DMS 273 treated with DMSO at 0.1 percent for 48 hours (cell line): ENCODE measurements at places on chromosomes 11 and 22.
A peak's percentile ranks its signal among the peaks of the same experiment; 100 is the strongest.

DNA sequence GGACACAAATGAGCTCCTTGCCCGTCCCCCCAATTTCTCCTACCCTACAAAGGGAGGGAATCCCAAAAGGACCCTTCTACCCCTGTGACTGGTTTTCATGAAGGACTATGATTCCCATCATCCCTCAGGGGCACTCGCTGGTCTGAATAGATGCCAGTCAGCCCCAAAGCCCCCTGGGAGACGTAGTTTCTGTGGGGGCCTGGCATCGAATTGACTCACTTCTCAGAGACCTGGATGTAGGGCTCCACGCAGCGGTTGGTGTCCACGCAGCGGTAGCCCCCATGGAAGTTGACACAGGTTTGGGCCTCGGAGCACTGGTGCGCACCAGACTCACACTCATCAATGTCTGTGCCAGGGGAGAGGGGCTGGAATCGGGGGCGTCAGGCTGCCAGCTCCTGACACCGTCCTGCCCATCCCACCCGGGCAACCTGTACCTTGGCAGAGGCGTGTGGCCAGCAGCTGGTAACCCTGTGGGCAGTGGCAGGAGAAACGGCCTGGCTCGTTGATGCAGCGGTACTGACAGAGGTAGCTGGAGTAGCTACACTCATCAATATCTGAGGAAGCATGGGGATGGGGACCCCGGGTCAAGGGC lies 4.4 kb downstream of the EFEMP2 start:
- DNase-seq, result no peak

- DNase-seq, result no peak
Measured at GRCh38 chr11:18203723-18204122, 31.1 kb downstream of the MRGPRX4 start.

DNA sequence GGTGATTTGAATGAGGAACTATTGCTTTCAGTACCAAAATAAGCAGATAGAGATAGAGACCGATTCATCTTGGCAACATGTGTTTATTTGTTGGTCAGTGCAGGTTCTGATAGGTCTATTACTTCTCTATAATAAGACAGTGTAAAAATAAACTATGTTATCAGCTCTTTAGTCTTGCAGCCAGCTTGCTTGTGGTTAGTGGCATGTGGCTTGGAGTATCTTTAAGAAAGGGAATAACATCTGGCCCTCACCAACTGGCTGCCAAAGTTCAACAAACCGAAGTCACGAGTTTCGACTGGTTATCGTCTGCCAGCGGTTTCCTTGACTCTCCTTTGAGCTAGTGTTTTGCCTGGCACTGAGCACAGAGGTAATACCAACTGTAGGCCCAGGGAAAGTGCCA lies 71.8 kb downstream of the CTTN start:
- peak; percentile 91 for DNase-seq

DNA sequence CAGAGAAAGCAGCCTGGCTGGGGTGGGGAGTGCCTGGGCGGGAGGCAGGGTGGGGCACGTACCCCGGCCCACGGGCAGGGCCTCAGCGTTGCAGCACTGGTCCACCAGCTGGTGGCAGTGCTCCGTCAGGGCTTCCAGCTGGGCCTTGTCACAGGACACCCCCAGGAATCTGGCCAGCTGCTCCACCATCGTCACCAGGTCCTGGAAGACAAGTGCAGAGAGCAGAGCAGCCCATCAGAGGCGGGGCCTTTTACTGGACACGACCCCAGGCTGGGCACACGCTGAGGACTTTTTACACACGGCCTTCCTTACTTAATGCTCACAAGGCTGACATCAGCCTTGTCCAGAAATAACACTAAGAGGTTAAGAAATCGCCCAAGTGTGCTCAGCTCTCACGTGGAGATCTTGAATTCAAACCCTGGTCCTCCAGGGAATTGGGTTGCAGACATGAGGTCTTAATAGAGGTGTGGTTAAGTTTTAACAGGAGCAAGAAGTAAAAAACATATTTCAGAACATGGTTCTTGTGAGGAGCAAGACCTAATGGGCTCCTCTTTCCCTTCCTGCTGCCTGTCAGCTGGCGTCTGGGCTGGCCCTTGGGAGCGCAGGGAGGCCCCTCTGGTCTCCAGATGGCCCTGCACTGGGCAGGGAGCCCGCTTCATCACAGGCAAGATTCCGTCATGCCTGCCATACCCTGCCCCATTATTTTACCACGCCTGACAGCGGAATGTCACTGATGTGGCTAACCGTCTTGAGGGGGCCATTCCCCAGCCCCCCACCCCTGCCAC lies 17.1 kb upstream of the EFCAB6 start:
- DNase-seq, result peak; percentile 17

GRCh38 chr11:12835286-12835685 lies 161.1 kb downstream of the TEAD1 start:
- no peak for DNase-seq

DNA sequence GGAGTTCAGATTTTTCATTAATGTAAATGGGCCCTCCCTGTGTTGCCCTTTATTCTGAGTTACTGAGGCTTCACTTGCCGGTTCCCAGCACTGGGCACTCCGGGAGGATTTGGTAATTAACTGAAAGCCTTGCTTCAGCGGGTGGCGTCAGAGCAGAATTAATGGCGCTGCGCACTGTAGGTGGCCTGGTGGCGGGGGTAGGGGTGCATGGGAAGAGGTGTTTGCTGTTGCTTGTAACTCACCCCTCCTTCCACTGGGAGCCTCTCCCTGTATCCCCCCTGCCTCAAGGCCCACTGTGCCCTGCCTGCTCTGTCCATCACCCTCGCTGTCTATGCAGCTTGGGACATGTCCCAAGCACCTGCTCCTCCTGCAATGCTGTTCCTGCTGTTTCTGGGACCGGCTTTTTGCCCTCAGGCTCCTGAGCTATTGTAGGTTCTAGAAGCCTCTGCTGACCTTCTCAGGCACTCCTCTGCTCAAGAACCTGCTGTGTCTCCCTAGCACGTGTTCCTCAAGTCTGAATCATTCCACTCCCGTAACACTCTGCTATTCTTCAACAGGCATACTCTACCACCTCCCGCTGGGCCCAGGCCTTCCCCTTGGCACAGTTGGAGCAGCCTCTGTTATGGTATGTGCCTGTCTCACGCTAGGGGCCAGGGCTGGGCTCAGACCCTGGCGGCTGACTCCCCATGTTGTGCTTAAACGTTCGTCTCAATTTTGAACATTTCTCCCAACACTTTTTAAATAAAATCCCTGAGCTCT lies 24.4 kb downstream of the ARHGAP8 start:
- DNase-seq, result no peak

DNA sequence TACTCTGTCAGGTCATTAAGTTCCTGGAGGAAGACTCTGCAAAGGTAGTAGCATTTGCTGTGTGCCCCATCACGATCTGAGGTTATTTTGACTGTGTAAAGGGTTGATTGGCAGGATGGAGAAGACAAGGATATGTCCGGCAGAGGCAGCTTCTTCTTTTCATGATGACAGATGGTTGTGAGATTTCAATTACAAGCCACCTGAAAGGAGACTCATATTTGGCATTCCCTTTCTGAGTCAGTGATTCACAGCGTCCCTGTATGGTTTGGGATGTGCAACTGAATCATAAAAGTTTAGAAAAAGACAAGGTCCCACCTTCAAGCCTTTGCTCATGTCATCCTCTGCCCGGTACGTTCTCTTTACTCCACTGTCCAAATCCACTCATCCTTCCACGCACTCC lies 113.4 kb downstream of the MTNR1B start:
- no peak for DNase-seq

GRCh38 chr11:58625086-58625485 lies 2.6 kb downstream of the CNTF start:
- no peak for DNase-seq

- DNase-seq, result no peak
Measured at GRCh38 chr11:7569044-7569443, 55.2 kb downstream of the PPFIBP2 start.

DNA sequence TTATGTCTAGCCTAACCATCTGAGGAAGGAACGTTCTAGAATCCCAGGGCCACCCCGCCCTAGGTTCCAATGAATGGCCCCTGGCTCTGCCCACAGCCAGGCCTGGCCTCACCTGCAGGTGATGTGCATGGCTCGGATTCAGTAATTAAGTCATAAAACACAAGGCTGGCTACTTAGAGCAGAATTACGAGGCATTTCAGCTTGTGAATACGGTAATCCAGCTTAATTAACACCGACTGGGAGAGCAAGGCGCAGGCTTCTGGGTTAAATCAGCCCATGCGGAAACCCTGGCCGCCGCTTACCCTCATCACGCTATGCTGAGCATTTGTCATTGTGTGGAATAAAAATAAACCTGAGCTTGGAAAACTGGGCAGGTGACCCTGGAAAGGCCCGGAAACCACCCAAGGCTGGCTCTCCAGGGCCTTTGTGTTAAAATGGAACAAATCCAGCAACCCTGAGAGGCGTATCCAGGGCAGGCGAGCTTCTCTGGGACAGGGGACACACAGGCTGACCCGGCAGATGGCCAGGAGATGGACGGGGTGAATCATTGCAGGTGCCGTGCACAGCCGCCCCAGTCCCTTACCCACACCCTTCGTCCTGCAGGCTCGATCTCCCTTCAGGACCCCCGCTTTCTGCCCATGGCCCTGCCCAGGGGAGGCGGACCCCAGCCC lies 220.2 kb downstream of the CTTN start:
- no peak for DNase-seq

DNA sequence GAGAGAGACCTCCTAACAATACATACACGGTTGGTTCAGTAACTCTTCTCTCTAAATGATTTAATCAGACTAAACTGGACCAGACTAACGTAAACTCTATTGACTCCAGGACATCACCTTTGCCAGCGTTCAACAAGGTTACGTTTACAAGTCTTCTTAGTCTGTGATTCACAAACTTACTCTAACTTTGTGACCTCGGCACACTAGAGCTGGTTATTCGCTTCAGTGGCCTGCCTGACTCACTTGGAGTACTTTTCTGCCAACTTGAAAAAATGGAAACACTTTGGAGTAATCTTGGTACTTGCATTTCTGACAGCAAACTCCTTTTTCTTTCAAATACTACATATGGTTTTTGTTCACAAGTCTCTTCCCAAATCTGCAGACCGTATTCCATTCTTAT lies 26.2 kb downstream of the MTMR2 start:
- no peak for DNase-seq

DNA sequence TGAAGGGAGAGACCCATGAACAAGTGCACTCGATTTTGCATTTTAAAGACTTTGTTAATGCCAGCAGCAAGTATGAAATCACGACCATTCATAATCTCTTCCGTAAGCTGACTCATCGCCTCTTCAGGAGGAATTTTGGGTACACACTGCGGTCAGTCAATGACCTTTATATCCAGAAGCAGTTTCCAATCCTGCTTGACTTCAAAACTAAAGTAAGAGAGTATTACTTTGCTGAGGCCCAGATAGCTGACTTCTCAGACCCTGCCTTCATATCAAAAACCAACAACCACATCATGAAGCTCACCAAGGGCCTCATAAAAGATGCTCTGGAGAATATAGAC lies 5.9 kb downstream of the SERPIND1 start:
- DNase-seq, result no peak

- DNase-seq, result no peak
Measured at GRCh38 chr22:37267135-37267587, 15.1 kb upstream of the CYTH4 start.

DNA sequence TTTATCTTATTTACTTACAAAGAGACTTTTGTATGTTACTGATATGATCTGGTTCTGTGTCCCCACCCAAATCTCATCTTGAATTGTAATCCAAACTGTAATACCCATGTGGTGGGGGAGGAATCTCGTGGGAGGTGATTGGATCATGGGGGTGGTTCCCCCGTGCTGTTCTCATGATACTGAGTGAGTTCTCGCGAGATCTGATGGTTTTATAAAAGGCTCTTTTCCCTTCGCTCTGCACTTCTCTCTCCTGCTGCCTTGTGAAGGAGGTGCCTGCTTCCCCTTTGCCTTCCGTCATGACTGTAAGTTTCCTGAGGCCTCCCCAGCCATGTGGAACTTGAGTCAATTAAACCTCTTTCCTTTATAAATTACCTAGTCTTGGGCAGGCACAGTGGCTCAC lies 42.4 kb upstream of the WNT7B start:
- no peak for DNase-seq

GRCh38 chr22:23834793-23835483 lies 3.9 kb downstream of the DERL3 start:
- DNase-seq, result no peak

DNA sequence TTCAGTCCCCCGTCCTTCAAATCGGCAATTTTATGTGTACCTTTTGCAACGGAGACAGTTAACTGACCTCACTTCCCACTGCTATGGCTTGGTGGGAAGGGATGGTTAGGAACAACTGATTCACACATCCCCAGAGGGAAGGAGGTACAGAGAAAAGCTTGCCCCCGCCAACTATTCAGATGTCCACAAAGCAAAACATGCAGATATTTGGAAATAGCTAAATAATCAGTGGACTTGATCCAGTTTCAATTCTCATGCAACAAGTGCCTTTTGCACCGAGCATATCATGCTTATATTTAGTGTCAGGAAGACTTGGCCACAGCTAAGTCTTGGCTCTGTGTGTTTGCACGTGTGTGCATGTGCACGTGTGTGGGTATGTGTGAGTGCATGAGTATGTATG lies 144.6 kb downstream of the SNX19 start:
- DNase-seq, result no peak

GRCh38 chr11:45662665-45663485 lies 2.5 kb downstream of the CHST1 start:
- no peak for DNase-seq

- DNase-seq, result no peak
Measured at GRCh38 chr11:122634501-122634900, 21.0 kb upstream of the UBASH3B start.

DNA sequence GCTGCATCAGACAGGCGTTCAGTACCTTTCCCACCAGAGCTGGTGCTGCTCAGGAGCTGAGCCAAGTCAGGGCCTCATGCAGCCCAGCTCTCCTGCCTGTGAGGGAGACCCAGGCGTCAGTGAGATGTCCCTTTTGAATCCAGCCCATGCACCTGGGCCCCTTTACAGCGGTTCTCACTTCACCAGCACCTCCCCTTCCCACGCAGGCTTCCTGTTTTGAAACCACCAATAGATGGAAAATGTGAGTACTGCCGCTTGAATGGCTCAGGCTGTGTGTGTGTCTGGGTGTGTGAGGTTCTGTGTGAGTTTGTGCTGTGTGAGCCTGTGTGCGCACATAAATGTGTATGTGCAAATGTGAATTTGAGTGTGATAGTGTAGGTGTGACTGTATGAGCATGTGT lies 88.4 kb downstream of the UBASH3B start:
- no peak for DNase-seq

- DNase-seq, result no peak
Measured at GRCh38 chr11:107472966-107473365, 15.3 kb upstream of the CWF19L2 start.
